ENCODE measurements at places on chromosomes 11 and 22.

DNA sequence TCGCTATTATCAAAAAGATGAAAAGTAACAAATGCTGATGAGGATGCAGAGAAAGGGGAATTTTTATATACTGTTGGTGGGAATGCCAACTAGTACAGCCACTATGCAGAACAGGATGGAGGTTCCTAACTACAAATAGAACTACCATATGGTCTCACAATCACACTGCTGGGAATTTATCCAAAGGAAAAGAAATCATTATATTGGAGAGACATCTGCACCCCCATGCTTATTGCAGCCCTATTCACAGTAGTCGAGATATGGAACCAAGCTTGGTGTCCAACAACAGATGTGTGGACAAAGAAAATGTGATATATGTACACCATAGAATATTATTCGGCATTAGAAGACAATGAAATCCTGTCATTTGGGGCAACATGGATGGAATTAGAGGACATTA lies 19.6 kb upstream of the POU2AF2 start:
- no peak for DNase-seq

DNA sequence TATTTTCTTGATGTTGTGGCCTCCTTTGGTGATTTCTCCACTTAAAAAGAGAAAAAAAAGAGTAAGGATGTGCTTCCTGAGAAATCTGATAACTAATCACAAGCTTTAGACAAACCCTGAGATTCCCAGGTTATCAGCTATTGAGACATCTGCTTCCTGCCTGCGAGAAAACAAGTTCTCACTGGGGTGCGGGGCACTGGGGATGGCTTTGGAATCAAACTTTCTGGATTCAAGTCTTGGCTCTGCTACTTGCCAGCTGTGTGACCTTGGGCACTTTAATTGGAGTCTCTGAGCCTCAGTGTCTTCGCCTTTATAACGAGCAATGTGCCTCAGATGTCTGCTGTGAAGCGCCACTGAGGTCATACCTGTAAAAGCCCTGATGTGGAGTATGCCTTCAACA lies 152.5 kb upstream of the NAV2 start:
- no peak for DNase-seq

GRCh38 chr11:213111-213510 lies 5.6 kb downstream of the RIC8A start:
- DNase-seq: no peak

DNA sequence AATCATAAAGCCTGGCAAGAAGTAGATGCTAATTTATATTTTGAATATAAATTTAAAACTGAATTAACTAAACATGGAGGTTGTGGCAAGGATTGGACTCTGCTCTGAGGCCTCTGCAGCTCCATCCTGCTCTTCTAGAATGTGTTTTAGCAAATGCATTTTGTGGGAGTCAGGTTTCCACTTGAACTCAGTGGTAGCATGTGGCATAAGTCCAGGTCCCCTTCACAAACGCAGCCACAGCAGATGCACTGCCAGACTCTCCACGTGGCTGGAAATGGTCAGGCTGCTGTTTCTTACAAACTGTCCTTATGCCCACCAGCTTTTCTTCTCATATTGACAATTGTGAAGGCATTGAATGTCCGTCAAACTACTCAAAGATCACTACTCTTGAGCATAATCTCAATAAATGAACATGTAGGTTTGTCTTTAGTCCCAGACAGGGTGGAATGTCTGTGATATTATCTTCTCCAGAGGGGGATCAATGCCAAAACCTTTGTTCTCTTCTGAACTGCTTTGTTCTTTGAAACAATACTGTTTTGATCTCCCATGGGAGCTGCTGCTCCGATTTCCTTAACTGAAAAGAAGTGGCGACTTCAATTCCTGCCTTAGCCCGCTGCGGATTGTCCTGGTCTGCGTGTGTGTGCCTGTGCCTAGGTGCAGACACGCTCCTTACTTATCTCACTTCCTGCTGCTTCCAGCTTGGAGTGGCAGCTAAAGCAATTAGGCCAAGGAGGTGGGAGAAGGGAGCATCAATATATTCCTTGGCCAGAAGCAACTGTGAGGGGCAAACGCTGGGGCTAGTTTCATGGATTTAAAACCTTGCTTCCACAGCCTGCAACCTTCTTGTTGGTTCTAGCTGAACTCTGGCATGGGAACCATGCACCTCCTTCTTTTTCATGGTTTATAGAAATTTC lies 24.2 kb downstream of the EIF4G2 start:
- no peak for DNase-seq

DNA sequence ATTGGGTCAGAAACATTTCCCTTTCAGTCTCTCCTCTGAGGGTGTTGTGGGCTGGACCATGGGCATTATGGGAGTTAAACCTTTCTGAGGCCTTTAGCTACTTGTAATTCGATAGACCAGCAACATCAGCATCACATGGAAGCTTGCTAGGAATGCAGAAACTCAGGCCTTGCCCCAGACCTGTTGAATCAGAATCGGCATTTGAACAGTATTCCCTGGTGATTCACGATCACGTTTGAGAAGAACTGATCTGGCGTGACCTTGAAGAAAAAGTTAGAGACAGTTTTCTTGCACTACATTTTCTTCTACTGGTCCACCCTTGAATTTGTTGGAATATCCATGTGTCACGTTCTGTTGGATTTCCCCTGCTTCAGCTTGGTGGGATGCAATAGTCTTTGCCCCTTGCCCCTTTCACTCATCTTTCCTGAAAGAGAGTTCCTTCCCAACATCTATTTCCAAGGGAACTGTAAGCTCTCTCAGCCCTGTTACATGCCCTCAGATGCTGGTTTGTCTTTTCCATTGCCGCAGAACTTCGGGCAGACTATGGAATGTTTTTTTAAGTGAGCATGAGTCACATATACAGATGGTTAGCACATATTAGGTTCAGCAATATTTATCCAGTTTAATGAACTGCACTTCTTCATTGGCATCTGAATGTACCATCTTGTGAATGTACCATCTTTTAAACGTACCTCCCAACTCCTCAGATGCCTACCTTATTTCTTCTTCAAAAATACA lies 23.9 kb downstream of the EHF start:
- DNase-seq: no peak

DNA sequence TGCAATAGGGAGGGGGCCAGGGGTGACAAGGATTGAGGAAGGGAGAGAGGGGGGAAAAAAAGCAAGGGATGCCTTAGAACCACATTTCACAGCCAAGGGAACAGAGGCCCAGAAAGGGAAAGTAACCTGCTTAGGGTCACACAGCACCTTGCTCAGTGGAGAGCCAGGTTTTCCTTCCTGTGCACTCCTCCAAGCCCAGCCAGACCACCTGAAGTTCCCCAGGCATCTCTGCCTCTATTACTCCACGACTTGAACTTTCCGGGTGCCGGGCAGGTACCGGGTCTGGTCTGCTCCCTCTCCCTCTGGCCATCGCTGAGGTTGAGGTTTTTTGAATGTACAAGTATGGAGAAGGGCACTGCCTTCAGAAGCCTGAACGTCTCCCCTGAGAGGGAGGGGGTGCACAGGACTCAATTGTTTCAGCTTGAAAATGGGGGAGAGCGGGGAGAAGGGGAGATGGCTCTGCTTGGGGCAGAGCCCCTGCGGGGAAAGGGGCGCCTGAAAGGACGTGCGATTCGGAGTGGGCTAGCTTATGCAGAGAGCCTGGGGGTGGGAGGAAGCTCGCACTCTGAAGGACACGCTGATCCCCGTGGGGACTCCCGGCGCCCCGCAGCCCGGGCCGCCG lies 516 bp upstream of the SERPINH1 start:
- no peak for DNase-seq

DNA sequence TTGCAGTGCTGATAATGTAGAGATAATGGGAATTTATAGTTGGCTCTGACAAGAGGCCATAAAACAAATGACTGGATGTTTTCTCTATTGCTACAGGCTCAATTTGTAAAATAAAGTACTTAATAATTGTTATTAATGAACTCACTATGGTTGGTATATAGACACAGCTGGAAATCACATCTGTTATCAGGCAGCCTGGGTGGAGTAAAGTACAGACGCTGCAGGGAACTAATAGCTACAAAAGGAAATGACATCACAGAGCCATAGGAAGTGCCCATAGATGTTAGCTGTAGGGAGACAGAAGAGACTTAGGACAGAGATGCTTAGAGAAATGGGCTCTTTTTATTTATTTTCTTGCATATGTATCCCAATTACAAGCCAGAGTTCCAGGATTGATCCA lies 81.0 kb upstream of the SNX19 start:
- DNase-seq: no peak

- no peak for DNase-seq
Measured at GRCh38 chr11:121645001-121645400, 192.2 kb upstream of the SORL1-AS1 start.

- DNase-seq: no peak
Measured at GRCh38 chr11:67420646-67421429, 5.4 kb downstream of the CARNS1 start.

GRCh38 chr11:30436801-30437200 lies 113.9 kb downstream of the ARL14EP start:
- no peak for DNase-seq

DNA sequence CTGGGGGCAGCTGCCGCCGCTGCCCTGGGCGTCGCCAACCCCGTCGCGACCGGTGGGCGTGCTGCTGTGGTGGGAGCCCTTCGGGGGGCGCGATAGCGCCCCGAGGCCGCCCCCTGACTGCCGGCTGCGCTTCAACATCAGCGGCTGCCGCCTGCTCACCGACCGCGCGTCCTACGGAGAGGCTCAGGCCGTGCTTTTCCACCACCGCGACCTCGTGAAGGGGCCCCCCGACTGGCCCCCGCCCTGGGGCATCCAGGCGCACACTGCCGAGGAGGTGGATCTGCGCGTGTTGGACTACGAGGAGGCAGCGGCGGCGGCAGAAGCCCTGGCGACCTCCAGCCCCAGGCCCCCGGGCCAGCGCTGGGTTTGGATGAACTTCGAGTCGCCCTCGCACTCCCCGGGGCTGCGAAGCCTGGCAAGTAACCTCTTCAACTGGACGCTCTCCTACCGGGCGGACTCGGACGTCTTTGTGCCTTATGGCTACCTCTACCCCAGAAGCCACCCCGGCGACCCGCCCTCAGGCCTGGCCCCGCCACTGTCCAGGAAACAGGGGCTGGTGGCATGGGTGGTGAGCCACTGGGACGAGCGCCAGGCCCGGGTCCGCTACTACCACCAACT lies 1.0 kb downstream of the FUT4 start:
- no peak for DNase-seq

- no peak for DNase-seq
Measured at GRCh38 chr11:75142714-75143419, 8.0 kb upstream of the SLCO2B1 start.

DNA sequence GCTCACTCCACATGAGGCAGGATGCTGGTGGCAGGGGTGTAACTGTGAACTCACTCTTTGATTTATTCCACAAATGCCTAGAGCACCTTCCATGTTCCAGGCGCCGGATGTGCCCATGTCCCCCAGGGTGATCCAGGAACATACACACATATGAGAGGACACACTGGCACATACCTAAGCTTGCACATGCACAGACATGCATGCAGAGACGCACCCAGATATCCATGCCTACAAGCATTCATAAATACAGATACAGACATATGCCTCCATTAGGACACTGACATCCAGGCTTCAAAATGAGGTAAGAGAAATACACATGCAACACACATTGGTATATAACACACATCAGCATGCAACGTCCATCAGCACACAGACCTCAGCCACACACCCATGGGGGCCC lies 4.5 kb downstream of the OSM start:
- DNase-seq: no peak

DNA sequence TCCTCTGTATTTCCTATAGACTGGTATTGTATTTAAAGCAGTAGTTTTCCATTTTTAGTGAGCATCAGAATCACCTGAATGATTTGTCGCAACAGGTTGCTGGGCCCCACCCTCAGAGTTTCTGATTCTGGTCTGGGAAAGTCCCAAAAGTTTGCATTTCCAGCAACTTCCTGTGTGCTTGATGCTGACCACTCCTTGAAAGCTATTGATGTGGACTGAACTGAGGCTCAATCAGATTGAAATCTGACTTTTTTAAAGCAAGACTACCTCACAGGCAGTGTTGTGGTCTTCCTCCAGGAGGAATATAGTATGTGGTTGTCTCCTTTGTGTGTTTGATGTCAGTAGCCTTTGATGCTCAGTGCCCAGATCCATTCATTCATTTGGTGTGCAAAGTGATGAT lies 17.2 kb upstream of the MPZL2 start:
- no peak for DNase-seq

- DNase-seq: no peak
Measured at GRCh38 chr22:47309946-47310345, 547.5 kb downstream of the TBC1D22A start.

DNA sequence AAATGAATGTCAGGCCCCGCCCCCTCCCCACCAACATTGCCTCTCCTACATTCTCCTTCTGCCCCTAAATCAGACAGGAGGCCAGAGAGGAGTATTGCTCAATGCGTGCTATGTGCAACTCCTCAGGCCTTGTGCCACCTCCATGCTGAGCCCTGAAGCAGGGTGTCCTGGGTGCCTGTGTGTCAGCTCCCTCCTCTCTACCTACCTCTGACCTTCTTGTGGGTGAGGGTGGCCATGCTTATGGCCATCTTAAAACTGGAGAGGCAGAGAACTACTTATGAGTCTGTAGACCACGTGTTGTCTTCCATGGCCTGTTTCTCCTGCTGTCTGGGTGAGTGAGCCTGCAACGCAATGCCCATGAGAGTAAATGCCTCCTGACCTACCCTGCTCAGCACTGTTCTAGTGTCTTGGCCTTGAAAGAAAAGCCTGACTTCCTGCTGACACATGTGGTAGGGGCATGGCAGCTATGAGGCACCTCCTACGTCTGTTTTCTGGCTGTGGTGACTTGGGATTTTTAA lies 10.5 kb downstream of the MCAM start:
- DNase-seq: no peak

GRCh38 chr11:6520265-6520664 lies 23.2 kb downstream of the DNHD1 start:
- DNase-seq: no peak

DNA sequence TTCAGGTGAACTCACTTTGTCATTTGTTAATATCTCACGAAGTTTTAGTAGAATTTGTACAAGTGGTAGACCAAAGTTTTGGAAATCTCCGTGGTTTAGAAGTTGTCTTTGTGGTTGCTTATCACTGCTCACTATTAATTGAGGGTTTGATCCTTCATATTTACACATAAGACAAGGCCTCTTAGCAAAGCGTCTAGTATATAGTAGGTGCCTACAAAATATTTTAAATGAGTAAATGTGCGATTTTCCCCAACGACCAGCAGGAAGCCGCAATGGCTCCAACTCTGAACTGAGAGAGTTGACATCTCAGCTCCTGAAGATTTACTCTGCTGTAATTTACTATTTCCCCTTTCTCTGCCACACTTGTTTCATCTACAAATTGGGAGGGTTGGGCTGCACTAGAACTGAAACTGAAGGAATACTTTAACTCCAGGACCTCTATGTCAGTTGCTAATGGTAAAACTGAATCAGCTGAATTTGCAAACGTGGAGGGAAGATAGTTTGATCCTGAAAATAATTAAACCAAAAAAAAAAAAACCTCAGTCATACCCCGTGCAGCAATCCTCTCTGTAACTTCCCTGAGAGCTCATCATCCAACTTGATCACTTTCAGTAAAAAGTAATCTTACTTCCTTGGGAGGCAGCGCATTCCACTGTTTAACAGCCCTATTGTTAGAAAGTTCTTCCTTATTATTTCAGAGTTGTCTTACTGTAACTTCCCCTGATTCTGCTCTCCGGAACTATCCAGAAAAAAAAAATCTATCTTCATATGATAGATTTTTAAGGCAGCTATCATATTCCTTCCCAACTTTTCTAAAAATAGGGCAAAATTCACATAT lies 1.3 kb upstream of the SBF2 start:
- no peak for DNase-seq

All from cortex of kidney (tissue), 1 donor.